ENCODE measurements at places on chromosomes 3 and 15. TPM values are rescaled to one million over a fixed set of nuclear protein-coding genes. Genes with fewer than 3 reads are reported as not detected.

Gene ZIC1
- total RNA-seq = not detected

Gene ERC2
- not detected for total RNA-seq

Gene IQCH
- 0.70 TPM for total RNA-seq

Gene ZNF620
- 2.5 TPM for total RNA-seq

Gene CEP152
- 8.5 TPM for total RNA-seq

Gene ADPGK
- total RNA-seq = 115 TPM

Gene IL17RB
- 0.44 TPM for total RNA-seq

Gene TARS3
- 17.6 TPM for total RNA-seq

Gene SPINK8
- total RNA-seq = not detected

Gene KCNH8
- total RNA-seq = not detected

Gene FBLN2
- total RNA-seq = 1.5 TPM

Gene SACM1L
- 61.0 TPM for total RNA-seq

Gene CBLB
- 91.1 TPM for total RNA-seq

Gene CDC25A
- total RNA-seq = 0.22 TPM

Gene SAMMSON
- total RNA-seq = not detected

Gene FMN1
- 18.7 TPM for total RNA-seq

Gene CRABP1
- total RNA-seq = not detected

Gene CEP97
- total RNA-seq = 10.4 TPM

Gene SV2B
- 0.10 TPM for total RNA-seq

Gene PPP1R14D
- not detected for total RNA-seq

Gene NTRK3
- not detected for total RNA-seq

Gene BSN
- total RNA-seq = 0.29 TPM

Gene CKMT1A
- total RNA-seq = not detected

Gene PARP3
- 11.4 TPM for total RNA-seq

Gene TMCC1
- total RNA-seq = 29.3 TPM

Gene ITIH1
- not detected for total RNA-seq

Gene PP2D1
- total RNA-seq = not detected

Gene C3orf20
- 0.42 TPM for total RNA-seq

Gene ADCY5
- total RNA-seq = not detected

Gene EIF4A2
- total RNA-seq = 882 TPM

Gene HYAL2
- total RNA-seq = 2.1 TPM

Measured in T-helper 17 cell (primary cell).